Activated T-helper 2 cell treated with anti-CD3 and anti-CD28 coated beads, Interferon-gamma antibody, Interleukin-2, Interleukin-4, amounts not matched to agents 10 μg/mL and 5 μg/mL and 100 μg/mL, durations not matched to agents 14 hours and 24 hours and 36 hours (primary cell): ENCODE measurements at places on chromosomes 2 and 18. TPM values are rescaled to one million over a fixed set of nuclear protein-coding genes. Genes with fewer than 3 reads are reported as not detected.

DNA sequence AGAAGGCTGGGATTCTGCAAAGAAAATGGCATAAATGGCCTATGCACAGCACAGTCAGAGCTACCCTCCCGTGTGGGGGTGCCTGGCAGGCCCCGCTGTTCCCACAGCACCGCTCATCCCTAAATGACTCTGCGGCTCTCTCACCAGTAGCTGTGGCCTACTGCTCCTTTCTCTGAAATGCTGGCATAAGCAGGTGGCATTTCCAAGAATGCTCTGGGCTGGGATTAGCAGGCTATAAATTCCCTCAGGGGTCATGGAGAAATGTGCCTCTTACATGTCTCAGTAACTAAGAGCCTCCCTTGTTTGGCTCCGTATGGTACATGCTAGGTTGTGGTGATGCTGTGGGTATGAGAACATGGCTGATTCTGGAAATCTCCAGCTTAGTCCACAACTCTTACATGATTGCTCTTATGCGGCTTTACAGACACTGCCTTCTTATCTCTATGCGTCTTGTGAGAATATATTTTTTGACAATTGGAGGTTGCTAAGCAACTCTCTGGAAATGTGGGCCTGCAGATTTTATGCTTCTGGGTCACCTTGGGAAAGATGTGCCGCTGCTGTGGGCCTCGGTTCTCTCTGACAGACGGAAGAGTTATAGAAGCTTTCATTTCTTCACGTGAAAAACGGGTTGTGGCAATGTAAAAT, 80.3 kb upstream of the GATA6 start:
- DNase-seq: no peak

DNA sequence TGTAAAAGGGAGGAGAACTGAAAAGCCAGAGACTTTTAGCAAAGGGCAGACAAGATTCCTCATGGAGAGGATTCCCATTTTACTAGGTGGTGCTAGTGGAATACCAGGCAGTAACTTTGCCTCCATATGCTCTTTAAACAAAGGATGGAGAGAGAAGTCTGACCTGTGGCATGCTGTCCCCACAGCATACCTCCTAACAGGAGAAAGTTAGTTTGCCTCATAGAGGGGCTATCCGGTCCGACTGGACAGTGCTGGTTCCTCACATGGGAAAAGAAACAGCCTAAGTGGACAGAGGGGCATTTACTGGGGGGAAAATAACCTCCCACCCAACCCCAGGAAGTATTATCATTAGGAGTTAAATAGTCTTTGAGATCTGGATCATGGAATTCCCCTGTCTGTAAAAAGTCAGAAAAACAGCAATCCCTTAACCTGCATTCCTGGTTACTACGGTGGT, 31.6 kb upstream of the GMCL1 start:
- DNase-seq: no peak

GRCh38 chr2:231548752-231549151, 18.5 kb upstream of the NMUR1 start:
- no peak for DNase-seq

DNA sequence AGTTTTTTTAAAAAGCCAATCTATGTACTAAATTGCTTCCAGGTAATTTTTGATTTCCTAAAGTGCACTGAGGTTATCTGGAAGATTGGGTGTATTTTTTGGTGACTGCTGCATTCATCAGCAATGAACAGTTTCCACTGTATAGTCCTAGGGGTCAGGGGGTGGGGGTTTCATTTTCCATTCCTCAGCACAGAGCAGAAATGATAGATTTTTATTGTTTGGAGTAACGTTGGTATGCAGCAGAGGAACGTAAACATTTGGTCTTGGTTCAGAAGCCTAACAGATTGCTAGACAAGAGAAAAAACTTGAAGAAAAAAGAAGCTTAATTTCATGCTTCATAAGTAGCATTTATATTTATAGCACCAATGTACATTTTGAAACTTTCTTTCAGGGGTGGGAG, 54.9 kb downstream of the ZCCHC2 start:
- no peak for DNase-seq

DNA sequence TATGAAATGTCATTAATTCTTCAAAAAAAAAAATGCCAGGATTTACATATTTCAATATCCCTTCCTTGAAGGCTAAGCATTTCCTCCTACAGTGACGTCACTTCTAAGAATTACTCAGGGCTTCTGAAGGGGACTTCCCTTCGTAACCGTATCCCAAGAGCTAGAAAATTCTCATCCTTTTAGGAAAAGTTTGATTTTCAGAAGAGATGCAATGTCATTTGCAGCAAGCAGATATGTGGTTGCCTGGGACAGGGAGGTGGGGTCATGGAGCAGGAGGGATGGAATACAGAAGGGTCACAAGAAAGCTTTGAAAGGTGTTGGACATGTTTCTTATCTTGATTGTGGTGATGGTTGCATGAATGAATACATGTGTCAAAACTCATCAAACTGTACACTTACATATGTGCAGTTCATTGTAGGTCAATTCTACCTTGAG, 97.0 kb upstream of the ATL2 start:
- no peak for DNase-seq

GRCh38 chr2:119694845-119695521, 16.0 kb downstream of the TMEM177 start:
- DNase-seq: no peak

DNA sequence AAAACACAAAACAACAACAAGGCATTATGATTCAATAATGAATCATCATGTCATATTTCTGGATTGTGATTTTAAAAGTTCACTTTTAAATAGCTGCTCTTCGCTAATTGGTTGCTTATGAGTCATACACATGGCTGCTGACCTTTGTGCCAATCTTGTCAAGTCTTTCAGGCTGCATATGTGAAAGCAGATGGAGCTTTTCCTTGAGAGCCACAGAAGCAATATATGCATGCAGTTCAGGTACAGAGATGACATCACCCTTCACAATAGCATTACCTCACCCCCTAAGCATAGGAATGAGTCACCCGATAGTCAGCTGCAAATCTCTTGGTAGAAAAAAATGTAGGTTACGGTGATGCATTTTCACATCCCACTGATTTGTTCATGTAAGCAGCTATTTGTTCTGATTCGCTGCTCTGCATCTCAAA, 27.2 kb downstream of the EIF2AK3 start:
- DNase-seq: peak; percentile 51

The C2orf66 gene
- total RNA-seq: 0.25 TPM in 2 replicates

The C2orf72 gene
- total RNA-seq: 0.32 and 0.96 TPM in 2 replicates

- DNase-seq: no peak
Measured at GRCh38 chr2:112061840-112062239, 6.8 kb downstream of the TMEM87B start.

DNA sequence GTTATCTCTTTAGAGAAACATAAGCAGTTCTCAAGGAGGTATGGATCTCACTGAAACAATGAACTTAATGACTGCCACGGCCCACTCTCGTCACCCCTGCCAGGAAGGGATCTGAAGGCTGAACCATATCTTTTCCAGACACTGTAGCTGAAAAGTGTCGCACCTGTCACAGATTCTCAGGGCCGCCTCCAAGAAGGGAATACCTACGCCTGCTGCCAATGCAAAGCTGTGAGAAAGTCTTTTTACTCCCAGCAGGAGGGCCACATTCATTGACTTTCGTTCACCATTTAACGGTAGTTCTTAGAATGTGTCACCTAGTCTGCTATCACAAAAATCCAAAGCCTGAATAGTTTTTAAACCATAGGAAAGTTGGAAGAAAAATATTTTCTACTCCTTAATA, 66.7 kb upstream of the SH3BP4 start:
- no peak for DNase-seq

The AFF3 gene
- total RNA-seq: 1.4 and 1.7 TPM in 2 replicates

The SULT1C2 gene
- total RNA-seq: not detected in 2 replicates

The ARHGEF4 gene
- total RNA-seq: 0.11 and 0.30 TPM in 2 replicates

- DNase-seq: no peak
Measured at GRCh38 chr18:57784034-57784800, 18.9 kb downstream of the ATP8B1 start.

- DNase-seq: no peak
Measured at GRCh38 chr18:48832938-48833700, 117.6 kb downstream of the SMAD7 start.

The RAB6C gene
- total RNA-seq: not detected in 2 replicates

The ACVR1C gene
- total RNA-seq: 0.57 and 0.94 TPM in 2 replicates

DNA sequence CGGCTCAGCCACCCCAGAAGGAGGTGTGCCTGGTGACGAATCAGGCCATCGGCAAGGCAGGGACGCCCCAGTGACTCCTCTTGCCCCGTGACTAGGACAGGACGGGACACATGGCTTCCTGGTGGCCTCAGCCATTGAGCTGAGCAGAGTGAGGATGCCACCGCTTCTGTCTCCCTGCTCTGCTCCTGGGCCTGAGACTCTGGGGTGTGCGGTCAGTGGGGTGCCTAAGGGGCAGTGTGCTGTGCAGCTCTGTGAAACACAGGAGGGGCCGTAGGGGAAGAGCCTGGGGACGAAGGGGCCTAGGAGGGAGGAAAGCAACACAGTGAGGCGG, 24.3 kb downstream of the IGFBP5 start:
- DNase-seq: no peak

The FBXO41 gene
- total RNA-seq: 25.3 and 25.7 TPM in 2 replicates

DNA sequence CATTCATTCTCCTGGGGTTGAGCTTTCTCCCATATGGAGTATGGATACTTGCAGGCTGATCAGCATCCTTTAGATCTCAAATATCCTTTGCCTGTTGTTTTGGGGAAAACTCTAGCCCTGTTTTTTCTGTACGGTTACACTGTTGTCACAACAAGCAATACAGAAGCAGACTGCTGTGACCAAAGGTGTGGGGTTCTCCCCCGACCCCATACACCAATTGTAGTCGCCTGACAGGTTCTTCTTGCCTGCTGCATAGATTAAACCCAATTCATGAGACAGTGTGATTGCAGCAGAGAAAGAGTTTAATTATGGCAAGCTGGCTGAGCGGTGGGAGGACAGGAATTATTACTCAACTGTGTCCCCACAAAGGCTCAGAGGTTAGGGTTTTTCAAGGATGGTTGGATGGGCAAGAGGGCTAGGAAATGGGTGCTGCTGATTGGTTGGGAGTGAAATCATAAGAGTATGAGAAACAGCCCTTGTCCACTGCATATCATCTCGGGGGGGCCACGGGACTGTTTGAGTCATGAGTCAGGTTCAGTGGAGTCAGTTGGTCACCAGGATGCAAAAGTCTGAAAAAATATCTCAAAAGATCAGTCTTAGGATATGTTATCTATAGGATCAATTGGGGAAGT, 40.6 kb downstream of the ITGB1BP1 start:
- no peak for DNase-seq

DNA sequence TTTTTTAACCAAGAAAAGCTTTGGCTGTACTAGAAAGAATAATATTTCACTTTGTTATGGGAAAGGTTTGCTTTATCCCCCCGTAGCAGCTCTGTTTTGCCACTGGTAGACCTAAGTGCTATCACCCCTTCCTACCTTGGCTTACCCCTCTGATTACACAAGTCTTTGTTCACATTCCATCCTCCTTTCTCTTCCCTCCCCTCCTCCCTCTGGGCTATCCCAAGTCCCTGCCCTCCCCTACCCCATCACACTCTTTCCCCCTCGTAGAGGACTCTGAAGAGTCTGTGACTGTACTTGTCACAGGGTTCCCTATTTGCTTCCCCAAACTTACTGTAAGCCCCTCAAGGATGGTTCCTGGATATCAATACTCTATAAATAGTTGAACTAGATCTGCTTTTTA, 152.9 kb upstream of the NOSTRIN start:
- DNase-seq: no peak

DNA sequence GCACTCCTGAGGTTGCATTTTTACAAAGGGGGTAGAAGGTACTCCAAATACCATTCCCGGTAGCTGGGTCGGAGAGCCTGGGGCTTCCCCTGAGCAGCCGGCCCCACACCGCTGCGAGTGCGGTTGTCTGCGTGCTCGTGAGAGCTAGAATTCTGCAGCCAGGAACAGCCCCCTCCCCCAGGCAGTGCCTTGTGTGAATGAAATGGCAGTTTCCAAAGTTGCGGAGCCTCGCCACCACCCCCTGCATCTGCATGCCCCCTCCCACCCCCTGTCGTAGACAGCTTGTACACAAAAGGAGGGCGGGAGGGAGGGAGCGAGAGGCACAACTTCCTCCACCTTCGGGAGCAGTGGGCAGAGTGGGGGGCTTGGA, 1.1 kb downstream of the MYCN start:
- no peak for DNase-seq
